ENCODE measurements at places on chromosomes 5 and 9.
A peak's percentile ranks its signal among the peaks of the same experiment; 100 is the strongest.

DNA sequence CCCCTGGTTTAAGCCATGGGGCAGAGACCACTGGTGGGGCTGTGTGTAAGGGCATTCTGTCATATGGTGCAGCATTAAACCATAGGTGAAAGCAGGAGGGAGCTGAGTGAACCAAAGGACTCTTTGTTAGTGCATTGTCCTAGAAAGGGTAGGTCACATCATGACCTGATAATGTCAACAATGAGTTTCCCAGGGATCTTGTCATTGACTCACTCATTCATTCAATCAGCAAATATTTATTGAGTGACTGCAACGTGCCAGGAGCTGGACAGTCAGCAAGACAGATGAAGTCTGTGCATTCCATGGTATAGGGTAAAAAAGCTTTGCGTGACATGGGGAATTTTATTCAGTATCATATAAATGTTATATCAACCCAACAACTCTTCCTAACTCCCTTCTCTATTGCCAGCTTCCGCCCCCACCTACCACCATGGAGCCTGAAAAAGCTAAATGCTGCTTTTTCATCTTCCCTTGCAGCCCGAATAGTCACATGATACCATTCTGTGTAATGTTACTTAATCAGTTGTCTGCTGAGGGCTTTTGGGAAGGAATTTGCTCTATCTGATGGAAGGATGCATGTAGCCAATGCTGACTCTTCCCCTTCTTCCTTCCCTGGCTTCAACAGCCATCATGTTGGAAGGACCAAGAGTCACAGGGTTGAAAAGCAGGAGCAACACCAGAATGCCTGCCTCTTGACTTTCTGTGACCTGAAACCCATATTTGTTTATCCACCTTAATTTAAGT lies 11.5 kb upstream of the OTULINL start:
- DNase-seq: no peak

DNA sequence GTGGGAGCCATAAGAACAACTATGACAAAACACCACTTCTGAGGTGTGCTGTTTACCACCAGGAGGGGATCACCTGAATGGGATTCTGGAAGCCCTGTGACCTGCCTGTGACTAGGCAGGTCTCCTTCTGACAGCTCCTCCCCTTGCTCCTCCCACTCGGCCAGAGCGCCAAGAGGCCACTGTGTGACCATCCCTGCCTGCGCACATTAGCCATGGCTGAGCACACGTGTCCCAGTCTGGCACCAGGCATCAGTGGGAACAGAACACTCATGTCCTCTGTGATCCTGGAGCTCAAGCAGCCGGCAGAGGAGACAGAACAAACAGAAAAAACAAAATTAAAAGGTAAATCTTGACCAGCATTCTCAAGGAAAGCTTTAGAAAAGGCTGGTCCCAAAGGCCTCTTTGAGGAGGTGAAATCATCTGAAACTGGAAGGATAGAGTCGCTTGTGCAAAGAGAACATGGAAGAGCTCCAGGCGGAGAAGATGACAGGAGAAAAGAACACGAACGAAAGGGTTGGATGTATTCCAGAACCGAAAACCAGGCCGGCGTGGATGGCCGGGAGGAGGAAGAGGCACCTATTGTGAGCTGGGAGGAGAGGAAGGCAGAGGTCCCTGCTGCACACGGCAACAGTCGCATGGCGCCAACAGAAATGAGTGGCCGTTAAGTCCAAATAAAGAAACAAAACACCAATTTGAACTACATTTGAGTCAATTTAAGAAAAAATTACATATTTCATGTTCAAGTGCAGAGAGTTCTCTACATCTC lies 5.1 kb downstream of the MED10 start:
- no peak for DNase-seq

DNA sequence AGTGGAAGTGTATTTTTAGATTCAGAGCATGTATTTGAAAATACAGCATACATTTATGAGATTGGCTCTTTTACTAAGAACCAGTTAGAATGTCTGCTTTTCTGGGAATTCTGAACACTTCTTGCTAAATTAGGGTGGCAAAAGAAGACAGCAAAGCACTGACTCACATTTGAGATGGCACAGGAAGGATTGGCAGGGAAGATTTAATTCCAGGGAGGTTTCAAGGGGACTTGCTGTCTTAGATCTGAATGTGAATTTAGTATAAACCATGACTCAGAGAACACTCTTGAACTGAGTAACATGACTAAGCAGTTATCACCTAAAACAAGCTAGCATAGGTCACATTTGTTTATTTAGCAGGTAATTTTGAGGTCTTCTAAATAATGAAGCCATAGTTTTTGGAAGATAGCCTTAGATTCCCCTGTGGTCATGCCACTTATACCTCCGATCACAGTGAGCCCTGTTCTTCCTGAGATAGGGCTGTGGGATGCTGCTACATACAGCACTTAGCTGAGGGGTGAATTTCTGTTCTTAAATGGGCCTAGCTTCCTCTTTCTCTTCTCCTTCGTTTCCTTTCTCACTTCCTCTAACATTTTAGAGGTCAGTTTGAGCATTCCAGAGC lies 173.8 kb downstream of the PCSK1 start:
- no peak for DNase-seq

DNA sequence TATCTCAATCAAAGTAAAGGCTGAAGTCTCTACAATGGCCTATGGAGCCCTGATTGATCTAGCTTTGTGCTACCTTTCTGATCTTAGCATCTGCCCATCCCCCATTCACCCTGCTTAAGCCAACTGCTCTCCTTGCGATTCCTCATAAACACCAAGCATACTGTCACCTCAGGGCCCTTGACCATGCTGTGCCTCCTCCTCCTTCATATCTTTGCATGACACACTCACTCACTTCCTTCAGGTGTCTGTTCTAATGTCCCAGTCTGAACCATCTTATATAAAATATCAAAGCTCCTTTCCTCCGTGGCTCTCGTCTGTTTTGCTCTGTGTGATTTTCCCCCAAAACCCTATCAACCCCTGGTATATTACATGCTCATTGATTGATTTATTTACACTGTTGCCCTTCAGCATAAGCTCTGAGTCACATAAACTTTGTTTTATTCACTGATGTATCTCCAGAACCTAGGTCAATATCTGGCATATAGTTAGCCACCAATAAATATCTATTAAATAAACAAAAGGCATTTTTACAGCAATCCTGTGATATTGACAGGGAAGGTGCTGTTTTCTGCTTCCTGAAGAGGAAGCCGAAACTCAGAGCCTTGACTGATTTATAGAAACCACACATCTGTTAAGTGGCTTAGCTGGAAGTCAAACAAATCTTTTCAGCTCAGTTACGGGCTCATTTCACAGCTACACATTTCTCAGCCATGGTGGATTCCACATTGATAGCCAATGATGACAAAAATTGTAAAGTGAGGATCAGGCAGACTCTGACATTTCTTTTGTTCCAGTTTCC lies 103.6 kb downstream of the BOD1 start:
- DNase-seq: no peak

DNA sequence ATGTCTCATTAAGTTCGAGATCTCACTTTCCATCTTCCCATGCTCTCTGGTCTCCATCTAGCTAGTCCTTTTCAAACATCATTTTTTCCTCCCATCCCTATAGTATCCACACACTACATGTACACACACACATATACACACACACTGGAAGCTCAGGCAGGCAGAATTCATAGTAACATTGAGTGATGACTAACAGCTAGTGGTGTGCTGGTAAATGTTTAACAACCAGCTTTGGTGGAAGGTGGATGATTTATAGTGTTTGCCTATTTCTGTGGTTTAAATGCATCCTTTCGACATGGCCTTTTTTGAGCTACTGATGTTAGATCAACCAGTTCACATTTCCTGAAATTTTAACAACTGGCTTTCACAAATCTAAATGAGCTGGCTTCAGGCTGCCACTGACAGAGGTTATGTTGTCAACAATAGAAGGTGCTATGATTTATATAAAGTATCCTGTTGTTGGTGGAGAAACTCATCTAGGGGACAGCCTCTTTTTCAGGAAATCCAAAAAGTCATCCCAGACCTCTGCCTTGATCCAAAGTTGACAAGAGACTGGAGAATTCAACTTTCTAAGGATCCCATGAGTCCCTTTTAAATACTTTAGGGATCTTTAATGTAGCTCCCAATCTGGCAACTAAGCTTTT lies 117.8 kb downstream of the CCDC192 start:
- no peak for DNase-seq

DNA sequence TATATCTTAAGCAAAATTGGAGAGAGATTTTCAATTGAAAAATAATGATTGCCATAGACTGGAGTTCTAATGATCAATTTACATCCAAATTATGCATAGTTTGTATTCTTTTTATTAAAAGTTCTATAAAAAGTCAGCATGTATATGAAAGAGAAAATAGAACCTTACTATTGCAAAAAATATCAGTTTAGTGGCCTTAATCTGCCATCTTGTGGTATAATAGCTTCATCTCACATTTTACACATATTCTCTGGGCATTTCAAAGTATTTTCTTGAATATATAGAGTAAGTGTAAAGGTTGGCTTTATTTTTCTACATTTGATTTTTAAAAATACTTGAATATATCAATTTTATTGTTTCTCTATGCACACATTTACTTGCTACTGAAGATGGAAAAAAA lies 1858.6 kb upstream of the CDH9 start:
- no peak for DNase-seq

GRCh38 chr9:32384002-32384363 lies 460 bp upstream of the ACO1 start:
- DNase-seq: no peak

- DNase-seq: no peak
Observed at GRCh38 chr5:96064877-96065276, 103.2 kb upstream of the ELL2 start.

- DNase-seq: no peak
Observed at GRCh38 chr9:84436386-84437109, 96.0 kb upstream of the SLC28A3 start.

- peak; percentile 56 for DNase-seq
Observed at GRCh38 chr9:35729700-35730485, 2.1 kb downstream of the TLN1 start.

DNA sequence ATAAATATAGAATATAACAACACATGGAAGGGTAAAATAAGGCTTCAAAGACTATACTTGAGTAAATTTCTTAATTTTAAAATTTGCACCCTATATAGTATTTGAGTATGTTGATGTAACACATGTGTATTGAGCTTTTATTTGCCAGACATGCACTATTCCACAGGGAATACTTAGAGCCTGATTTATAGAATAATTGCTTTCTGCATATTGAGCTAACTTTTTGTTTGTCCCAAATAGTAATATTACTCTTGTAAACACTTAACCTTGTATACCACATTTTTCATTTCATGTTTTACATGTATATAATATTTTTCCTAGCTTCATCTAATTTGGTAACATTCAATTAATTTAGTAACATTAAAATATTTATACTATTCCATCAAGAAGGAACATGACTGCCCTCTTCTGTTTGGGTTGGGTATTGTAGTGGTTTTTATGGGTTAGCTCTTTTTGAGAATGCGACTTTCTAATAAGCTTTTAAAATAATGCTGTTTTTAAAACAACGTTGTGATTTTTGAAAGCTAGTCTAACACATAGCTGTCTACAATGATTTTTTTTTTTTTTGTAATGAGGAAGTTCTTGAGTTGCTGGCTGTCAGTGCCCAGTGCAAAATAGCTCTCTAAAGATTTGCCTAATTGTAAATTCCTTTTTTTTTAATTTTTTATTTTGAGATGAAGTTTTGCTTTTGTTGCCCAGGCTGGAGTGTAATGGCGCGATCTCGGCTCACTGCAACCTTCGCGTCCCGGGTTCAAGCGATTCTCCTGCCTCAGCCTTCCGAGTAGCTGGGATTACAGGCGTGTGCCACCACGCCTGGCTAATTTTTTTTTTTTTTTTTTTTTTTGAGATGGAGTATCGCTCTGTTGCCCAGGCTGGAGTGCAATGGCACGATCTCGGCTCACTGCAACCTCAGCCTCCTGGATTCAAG lies 4.8 kb downstream of the SUB1 start:
- DNase-seq: peak; percentile 82

DNA sequence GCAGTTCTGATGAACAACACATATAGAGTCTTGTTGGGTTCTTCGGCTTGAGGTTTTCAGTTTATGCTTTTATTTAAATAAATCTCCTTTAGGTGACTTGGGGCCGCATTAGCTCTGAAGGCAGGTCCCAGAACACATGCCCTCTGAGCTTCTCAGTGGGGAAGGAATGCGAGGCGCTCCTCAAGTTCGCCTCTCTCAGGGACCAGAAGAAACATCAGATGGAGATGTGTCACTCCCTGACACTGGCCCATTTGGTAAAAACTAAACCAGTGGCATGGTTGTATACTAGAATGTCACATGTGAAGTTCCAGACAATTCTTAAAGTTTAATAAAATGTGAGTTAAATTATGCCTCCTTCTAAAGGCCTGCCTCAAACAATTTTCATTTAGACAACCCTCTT lies 1.9 kb downstream of the MACROH2A1 start:
- no peak for DNase-seq

DNA sequence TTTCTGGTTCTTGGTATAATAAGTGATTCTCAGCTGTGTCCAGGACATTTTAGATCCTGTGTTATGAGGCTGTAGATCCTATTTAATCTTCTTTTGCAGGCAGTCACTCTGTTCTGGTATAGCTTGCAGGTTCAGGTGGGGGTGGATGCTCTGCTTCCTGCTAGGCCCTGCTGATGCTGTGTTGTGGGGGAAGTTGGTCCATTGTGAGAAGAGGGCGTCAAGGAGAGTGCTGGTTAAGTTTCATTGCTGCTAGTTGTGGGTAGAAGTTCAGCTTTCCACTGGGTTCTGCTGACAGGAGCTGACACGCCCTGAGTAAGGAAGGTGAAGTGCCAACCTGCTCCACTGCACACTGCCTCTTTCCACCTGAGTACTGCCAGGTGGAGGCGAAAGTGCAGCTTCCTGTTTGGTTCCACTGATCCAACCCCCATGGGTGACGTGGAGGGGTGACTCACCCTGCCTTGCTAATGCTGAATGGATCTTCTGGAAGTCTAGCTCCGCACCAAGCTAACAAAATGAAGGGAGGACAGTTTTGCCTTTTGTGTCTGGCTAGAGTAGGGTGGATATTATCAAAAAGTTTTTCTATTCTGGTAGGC lies 16.3 kb downstream of the NMRK1 start:
- peak; percentile 59 for DNase-seq

DNA sequence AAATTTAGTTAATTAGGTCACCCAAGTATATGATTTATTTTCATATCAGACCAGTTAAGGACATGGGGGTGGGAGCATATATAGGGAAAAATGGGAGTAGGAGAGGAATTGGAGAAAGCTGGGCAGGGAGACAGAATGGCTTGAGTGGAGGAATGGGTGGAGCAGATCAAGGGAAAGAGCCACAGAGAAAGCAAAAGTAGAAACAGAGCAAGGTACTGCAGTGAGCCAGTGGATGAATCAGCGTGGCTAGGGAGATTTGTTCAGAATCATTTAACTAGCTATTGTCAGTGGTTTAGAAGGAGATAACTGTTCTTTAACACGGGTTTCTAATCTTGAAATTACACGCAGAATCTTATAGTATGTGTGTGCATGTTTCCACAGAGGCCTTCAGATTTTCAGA lies 37.4 kb downstream of the SNX24 start:
- DNase-seq: no peak

DNA sequence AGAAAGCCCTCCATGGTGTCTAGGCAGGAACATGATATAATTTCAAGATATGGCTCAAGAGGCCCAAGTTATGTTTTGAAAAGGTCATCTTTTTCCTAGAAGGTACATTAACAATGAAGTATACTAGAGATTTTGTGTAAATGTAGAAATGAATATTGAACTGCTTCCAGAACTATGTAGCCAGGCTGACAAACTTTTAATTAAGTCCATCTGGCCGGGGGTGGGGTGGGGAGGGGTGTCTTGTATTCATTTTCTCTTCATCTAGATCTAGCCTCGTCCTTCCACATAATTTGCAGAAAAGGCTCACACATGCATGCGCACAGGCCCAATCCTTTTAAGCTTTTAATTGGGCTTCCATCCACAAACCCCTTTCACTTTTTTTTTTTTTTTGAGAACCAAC lies 323.3 kb downstream of the ARL15 start:
- no peak for DNase-seq

- no peak for DNase-seq
Observed at GRCh38 chr5:116420540-116420939, 154.1 kb downstream of the SEMA6A start.
